Activated CD4-positive, alpha-beta T cell treated with anti-CD3 and anti-CD28 coated beads, Interleukin-2, amount 50 U/mL, for 1 hour (primary cell): ENCODE measurements at places on chromosomes 11 and 22.

- no peak for DNase-seq
These were observed 12.5 kb upstream of the E2F8 start for GRCh38 chr11:19253153-19253745.

DNA sequence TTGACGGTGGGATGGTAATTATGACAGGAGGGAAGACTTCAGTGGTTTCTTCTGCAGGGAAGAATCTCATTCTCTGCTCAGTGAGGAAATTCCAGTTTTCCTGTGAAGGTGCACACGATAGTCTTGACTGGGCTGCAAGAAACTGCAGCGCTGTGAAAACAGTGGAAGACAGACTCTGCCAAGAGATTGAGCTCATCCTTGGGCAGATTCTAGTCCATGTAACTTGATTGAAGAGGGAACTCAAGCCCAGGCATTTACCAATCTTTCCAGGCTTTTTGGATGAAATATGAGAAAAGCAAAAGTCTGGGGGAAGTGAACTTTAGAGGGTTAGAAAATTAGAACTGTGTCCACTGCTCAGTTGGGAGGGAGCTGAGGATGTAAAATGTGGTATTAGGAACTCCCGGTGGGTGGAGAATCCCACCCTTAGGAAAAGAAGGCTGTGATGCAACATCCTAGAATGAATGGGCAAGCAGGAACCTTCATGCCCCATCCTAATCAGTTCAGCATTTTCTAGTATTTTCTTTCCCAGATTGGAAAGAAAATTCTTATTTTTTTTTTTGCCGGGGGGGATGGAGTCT is 212.6 kb downstream of the DBX1 start:
- no peak for DNase-seq

DNA sequence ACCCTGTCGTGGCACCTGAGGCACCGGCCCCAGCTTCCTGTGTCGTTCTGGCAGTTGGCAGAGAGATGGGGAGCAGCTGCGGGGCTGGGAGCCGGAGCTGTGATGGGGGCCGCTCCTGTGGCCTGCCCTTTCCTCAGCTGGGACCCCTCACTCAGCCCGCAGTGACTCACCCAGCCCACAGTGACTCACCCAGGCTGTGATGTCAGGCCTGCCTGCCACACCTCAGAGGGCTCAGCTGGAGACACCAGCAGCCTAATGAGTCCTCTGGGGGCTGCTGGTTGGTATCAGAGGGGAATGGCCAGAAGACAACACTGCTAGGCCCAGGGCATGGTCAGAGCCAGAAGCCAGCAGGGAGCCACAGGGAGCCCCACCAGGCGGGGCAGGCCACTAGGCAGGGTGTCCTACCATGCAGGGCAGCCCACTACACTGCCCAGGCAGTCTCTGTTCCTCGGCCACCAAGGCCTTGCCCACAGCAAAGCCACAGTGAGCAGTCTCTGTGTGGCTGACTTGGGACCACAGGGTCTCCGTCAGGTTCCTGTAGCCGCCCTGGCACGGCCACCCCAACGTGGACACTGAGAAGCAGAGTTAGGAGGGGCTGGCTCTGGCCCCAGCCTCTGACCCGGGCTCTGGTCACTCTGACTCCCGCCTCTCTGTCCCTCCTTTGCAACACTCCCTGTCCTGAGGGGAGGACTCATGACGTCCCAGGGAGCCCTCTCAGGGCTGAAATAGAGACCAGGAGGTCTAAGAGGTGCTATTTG is 4.2 kb upstream of the FXYD2 start:
- peak; percentile 77 for DNase-seq

DNA sequence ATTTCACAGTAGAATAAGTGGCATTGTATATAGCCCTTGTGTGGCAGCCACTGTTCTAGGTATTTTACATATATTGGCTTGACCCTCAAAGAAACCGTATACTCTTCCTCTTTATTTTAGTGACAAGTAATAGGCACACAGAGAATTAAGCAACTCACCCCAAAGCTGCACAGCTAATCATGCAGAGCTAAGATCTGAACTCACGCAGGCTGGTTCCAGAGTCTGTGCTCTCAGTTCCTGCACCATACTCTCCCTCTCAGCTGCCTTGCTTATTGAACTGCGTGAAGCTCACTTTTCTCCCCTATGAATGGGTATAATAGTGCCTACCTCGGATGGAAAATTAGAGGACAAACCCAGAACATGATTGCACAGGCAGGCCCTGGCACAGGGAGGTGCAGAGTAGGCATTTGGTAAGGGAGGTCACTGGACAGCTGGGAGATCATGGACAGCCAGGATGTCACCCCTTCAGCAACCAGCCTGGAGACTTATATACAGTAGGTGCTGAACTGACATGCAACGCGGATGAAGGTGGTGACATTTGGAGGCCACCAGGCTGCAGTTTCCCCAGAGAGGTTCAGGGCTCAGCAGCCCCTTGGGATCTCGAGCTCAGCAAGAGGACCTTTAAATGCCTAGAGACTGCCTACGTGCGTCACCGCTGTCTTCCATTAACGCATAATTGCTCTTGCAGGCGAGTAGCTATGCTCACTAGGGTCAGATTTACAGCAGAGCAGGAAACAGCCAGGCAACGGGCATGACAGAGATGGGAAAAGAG is 78.4 kb upstream of the TP53I11 start:
- DNase-seq, result no peak

- no peak for DNase-seq
These were observed 33.0 kb upstream of the C11orf87 start for GRCh38 chr11:109388982-109389381.

DNA sequence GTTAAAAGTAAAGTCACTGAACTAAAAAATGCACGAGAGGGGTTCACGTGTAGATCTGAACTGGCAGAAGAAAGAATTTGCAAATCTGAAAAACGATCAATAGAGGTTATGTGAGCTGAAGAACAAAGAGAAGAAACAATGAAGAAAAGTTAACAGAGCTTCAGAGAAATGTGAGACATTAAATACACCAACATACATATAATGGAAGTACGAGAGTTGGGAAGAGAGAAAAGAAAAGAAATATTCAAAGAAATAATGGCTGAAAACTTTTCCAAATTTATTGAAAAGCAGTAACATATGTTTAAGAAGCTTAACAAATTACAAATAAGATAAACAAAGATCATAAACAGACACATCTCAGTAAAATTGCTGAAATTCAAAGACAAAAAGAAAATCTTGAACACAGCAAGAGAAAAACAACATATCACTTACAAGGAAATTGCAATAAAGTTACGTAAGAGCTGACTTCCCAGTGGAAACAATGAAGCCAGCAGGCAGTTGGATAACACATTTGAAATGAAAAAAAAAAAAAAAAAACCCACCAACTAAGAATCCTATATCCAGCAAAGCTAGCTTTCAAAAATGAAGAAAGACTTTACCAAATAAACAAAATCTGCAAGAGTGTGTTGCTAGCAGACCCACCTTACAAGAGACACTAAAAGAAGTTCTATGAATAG is 56.8 kb downstream of the EMSY start:
- no peak for DNase-seq
